ENCODE measurements at places on chromosomes 11 and 22.

DNA sequence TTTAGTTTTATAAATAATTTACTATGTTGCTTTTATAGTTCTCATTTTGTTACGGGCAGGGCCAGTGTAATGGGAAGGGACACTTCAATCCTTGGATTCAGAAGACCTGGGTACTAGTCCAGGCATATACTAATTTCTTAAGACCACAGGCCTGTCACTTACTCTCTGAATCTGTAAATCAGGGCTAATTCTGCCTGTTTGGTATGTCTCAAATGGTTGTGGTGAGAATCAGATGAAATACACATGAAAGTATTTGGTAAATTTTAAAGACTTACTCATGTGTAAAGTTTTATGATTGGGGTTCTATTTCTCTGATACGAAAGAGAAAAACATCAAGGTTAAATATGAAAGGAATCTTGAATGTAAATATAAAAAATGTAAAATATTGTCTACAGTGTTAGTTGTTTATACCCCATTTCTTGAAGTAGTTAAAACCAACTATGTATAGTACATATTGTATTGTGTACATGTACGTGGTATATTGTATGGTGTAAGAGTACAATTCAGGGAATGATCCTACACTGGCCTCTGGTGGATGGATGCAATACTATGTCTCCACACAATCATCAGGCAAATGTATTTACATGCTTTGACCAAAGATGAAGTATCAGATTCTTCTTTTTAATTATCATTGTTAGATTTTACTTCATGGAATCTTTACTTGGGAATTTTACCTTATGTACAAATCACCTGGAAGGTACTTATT, 24.5 kb upstream of the RAG2 start:
- no peak for DNase-seq

- no peak for DNase-seq
Measured at GRCh38 chr11:118213781-118214180, 11.0 kb downstream of the JAML start.

DNA sequence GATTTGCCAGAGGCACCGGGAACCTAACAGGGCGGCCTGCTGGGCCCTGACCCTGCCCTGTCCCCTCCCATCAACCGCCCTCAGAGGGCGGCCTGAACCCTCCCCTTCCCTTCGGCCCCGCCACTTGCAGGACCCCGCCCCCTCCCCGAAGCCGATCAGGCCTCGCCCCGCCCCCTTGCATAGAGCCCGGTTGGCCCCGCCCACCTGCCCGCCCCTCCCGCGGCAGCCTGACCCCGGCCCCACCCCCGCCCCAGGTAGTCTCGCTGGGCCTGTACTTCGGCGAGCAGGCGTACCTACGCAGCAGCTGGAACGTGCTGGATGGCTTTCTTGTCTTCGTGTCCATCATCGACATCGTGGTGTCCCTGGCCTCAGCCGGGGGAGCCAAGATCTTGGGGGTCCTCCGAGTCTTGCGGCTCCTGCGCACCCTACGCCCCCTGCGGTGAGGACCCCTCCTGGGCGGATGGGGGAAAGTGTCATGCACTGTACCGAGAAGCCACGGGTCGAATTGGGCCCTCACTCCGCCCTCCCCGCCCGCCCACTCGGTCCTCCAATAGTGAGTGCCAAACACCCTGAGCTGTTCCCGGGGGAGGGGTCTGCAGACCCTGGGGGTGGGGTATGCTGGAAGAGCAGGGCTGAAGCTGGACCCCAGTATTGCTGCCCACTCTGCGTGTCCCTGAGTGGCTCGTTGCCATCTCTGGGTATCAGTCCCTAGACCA, 94.1 kb downstream of the CACNA1I start:
- no peak for DNase-seq

- no peak for DNase-seq
Measured at GRCh38 chr22:41647771-41648170, 26.7 kb downstream of the XRCC6 start.

DNA sequence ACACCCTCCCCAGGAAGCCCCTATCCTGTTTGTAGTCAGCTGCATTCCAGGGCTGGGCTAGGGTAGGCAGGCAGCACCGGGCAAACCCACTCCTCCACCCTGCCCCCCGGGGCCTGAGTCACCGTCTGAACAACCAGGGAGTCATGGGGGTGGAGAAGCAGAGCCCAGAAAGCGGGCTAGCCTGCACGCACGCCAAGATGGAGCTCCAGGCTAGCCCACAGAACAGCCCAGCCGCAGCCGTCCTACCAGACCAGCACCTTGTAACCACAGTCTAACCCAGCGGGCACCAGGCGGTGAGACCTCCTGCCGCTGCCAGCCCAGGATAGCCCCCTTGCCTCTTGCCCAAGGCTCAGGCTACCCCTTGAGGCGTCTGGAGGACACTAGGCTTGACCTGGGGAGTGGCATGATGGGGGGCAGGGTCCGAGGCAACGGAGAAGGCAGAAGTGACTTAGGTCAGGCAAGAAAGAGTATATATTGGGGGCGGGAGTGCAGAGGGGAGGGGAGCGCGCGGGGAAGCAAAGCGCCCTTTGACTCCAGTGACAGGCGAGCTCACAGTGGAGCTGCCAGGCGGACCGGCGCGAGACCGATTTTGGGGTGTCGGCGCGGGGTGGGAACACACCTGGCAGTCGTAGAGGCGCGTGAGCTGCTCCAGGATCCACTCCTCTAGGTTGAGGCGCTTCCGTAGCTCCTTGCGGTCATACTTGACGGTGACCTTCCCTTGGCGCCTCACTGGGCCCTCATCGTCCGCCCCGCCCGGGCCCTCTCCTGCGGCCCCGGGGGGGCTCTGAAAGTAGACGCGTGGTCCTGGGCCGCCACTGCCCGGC, 734 bp downstream of the PPP1R14B start:
- peak; percentile 78 for DNase-seq

GRCh38 chr11:40227730-40228129, 1231.7 kb downstream of the LRRC4C start:
- no peak for DNase-seq

GRCh38 chr11:79045018-79045799, 395.6 kb downstream of the TENM4 start:
- DNase-seq = no peak

DNA sequence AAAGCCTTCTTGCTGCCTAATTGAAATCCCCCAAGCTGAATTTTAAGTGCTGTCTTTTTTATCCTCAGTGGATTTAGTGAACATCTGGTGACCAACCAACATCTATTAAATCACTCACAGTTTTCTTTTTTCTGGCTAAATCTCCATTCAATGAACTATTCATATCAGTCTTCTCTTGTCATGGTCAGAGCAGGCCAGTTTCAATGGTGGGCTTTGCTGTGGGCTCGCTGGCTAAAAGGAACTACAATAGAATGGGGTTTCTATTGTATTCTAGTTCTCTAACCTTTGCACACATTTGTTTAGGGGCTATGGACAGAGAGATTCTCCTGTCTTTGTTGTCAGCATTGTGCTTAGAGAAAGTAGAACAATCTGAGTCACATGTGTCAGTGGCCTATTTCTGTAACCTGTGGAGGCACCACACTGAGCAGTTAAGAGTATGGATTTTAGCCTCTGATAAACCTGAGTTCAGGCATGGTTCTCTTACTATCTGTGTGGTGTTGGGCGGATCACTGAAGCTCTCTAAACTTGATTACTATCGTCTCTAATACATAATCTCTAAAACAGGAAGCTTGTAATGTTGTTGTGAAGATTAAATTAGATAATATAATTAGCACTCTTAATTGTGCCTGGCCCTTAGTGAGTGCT, 94.2 kb upstream of the CADM1 start:
- DNase-seq = no peak

DNA sequence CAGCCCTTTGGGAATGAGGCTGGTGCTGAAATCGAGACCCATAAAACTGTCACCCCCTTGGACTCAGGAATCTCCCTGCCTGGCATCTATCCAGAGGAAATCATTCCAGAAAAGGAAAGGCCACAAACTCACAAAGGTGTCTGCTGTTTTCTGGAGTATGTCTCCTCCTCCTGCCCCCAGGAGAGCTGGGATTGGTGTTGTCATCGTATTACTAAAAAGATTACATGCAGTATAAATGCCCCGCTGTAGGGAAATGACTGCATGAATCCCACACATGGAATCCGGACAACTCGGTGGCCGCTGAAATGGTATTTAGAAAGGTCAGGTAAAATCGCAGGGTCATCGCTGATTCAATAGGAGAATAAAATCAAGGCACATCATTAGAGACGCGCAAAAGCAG, 18.9 kb upstream of the RFPL3 start:
- no peak for DNase-seq

DNA sequence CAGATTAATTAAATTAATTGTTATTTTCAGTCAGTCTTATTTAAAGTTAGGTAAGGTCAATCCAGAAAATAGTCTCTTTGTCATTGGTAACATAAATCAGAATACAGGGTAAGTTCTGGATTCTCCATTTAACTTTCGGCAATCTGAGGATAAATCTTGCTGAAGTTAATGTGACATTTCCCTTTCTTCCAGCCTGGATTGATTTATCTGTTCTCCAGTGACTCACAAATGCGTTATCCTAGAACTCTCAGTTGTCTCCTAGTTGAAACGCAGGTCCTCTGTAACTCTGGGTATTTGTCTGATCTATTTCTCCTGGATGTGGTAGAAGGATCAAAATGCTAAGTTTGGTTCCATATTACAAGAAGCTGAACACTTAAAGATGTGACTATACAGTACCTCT, 21.0 kb downstream of the OR51E1 start:
- no peak for DNase-seq

DNA sequence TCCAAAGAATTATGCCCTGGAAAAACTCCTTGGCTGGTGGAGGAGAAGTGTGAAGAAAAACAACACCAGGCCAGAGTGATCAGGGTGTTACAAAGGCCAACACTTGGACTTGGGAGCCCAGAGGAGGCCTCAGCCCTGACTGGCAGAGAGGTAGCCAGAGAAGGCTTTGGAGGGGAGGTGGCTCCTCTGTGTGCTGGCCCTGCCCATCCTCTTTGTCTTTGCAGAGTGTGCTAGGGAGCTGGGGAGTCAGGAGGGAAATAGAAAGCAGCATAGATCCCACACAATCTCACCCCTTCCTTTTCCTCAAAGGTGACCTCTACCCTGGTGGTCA, 12.0 kb upstream of the P2RY6 start:
- no peak for DNase-seq

- peak; percentile 7 for DNase-seq
Measured at GRCh38 chr22:48223488-48224190, 1461.2 kb downstream of the TBC1D22A start.

DNA sequence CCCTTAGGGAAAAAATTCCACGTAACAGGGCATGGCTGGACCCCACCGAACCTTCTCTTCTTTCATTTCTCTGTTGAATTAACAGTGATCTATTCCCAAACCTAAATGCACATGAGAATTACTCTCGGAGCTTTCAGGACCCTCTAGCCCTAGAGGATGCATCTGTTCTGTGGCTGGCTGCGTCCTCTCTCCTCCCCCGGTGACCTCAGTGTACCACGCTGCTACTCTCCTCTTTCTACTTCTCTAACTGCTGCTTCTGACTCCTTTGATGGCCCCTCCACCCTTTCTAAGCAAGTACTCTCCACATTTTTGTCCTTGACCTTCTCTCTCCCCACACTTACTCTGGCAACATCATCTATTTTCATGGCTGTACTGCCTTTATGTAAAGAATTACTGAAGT, 12.1 kb upstream of the APOA1 start:
- no peak for DNase-seq

DNA sequence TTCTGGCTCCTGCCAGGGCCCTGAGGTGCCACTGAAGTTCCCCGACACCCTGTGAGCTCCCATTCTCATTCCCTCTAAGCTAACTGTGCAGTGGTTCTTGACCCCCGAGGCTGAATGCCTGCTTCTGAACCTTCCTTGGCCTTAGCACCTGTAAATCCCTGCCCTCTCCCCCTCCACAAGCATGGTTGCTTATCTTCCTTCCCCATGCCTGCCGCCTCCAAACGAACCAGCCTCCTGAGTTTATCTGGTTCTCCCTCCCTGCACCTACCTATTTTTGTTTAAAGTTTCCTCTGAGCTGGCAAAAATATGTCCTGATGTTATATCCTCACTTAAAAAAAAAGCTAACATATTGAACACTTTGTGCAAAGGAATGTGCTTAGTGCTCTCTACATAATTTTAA, 33.9 kb downstream of the PPFIBP2 start:
- DNase-seq = no peak

- DNase-seq = no peak
Measured at GRCh38 chr11:72234514-72234830, 9.5 kb downstream of the PHOX2A start.

DNA sequence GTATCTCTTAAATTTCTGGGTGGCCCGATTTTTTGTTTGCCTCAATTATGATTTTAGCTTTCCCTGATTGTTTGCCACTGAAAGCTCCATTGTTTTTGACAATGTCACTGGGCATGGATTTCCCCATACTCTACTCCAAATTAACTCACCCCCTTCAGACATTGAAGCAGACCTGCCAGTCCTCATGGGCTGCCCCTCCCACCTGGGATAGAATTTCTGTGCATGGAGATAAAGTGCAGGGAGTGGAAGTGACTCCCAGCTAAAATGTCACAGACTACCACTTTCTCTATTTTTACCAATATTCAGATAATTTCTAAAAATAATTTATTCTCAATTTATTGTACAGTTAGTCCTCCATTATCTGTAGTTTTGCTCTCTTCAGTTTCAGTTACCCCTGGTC, 79.1 kb upstream of the CLPB start:
- DNase-seq = no peak

- no peak for DNase-seq
Measured at GRCh38 chr11:1237851-1238250, 15.0 kb downstream of the MUC5B start.

GRCh38 chr11:9176136-9176535, 84.7 kb upstream of the SCUBE2 start:
- no peak for DNase-seq

GRCh38 chr22:27476318-27476717, 325.2 kb downstream of the MN1 start:
- no peak for DNase-seq

GRCh38 chr11:80958987-80959386, 1518.2 kb upstream of the TENM4 start:
- no peak for DNase-seq

DNA sequence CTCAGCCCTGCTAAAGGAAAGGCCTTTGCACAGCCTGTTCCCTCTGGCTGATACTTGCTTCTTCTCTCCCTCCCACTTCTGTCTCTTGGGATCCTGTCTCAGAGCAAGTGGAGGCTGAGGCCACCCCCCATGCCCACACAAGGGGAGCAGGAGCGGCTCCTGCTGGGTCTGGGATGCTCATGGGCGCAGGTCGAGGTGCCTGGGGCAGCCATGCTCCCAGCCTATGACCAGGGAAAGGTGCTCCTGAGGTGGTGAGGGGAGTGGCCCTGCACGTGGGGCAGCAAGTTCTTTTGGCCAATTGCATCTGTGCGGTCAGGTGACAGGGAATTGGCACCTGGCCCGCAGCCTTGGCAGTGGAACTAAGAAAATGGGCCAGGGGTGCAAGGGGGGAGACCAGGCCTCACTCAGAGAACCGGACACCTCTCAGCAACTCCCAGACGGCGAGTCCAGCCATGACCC, 1.5 kb downstream of the MAPK11 start:
- DNase-seq = no peak

Measured in C1 segment of cervical spinal cord (tissue), 14 donors.